ENCODE measurements at places on chromosomes 5 and 9.
A peak's percentile ranks its signal among the peaks of the same experiment; 100 is the strongest.

- no peak for DNase-seq
Measured at GRCh38 chr5:32339198-32339597, 26.5 kb upstream of the MTMR12 start.

DNA sequence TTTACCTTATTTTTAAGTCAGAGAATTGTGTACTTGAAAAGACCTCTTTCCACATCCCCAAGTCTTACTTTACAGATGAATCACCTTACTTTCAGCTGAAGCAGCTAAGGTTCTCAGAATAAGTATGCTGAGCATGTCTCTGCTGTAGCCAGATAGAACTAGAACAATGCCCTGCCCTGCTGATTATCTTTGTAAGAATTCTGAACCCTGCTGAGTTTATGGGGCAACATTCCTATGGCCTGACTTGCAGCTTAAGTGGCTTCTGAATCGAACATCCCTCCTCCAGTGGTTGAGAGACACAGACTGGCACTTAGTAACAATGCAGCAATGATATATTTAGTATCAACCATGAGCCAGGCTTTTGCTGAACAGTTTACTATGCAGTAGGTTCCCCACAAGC is 592.0 kb upstream of the WWC1 start:
- no peak for DNase-seq

DNA sequence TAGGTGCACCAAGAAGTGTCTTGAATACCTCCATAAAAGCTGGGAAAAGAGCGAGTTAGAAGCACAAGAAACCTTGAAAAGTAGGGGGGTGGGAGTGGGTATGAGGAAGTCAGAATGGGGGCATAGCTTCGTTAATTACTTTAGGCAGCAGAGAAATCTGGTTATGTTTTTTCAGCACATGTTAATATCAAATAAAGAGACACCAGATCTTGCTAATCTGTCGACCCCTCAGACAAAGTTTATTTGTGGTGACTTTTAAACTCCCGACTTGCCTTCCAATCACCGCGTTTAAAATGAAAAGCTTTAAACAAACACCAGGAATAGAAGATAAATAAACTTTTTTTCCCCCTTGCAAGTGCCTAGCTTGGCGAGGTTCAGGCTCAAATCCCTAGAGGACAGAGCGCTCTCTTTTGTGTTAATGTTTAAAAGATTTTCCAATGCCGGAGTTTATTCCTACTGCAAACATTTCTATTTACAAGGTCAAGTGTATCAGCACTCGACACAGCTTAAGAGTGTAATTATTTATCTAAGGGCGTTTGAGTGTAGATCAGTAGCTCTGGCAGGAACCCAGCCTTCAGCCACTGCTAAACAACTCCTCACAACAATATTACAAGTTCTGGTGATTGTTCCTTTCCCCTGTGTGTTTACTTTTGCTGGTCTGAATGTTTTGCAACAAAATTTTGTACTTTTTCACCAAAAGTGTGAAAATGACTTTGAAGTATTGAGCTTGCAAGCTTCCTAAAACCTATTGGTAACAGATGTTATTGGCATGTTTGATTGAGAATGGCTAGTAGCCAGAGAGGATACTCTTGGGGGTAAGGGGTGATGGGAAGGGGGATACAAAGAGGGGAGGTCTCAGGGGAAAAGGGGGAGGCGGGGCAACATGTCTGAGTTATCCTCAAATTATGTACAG is 3.8 kb downstream of the GAS1 start:
- peak; percentile 41 for DNase-seq

- DNase-seq: no peak
Measured at GRCh38 chr9:26243726-26244125, 565.5 kb upstream of the TUSC1 start.

DNA sequence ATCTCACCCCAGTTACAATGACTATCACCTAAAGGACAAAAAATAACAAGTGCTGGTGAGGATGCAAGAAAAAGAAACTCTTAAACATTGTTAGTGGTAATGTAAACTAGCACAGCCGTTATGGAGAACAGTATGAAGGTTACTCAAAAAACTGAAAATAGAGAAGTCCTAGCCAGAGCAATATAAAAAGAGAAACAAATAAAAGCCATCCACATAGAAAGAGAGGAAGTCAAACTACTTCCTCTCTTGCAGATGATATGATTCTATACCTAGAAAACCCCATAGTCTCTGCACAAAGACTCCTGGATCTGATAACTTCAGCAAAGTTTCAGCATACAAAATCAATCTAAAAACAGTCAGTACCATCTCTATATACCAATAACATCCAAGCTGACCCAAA is 221.5 kb upstream of the FAM174A start:
- no peak for DNase-seq

DNA sequence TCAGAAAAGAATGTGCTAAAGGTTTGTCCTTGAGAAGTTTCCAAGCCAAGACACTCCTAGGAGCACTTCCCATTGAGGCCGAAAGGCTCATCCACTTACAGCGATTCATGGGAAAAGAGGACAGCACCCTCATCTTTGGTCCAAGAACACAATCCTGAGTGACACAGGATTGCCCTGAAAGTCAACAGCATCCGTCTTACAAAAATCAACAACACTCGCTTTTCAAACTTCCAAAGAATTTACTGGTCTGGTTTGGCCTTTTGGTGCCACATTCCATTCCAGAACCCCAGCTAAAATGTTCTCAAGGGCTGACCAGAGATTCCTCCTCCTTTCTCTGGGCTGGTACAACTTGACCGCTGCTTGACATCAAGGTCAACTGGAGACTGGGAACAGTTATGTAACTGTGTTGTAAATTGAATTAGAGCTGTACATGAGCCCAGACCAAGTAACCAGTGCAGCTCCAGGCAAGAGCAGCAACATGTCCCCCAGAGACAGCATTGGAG is 415.8 kb upstream of the PIK3R1 start:
- DNase-seq: no peak

DNA sequence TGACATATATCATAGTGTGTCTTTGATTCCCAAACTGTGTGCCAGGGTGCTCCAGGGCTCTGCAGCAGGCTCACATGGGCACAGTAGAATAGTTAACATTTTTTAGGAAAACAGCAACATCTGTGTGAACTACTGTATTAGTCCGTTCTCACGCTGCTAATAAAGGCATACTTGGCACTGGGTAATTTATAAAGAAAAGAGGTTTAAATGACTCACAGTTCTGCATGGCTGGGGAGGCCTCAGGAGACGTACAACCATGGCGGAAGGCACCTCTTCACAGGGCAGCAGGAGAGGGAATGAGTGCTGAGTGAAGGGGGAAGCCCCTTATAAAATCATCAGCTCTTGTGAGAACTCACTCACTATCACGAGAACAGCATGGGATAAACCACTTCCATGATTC is 82.7 kb downstream of the EGFLAM start:
- no peak for DNase-seq

DNA sequence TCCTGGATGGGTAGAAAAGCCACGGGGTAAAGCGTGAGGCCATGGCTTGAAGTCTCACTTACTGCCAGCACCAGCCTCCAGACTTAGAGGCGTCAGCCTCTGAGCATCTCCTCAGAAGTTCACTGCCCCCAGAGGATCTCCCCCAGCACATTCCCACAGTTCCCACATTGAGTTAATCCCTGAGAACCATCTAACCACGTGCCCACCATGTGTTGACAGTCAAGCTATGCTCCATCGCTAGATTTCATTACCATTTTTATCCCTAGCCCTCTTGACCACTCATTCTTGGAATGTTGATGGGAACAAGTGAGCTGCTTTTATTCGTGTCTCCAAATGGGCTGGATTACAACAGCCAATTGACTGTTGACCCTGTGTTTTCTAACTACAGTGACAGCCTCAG is 283.3 kb upstream of the IRX1 start:
- DNase-seq: no peak

DNA sequence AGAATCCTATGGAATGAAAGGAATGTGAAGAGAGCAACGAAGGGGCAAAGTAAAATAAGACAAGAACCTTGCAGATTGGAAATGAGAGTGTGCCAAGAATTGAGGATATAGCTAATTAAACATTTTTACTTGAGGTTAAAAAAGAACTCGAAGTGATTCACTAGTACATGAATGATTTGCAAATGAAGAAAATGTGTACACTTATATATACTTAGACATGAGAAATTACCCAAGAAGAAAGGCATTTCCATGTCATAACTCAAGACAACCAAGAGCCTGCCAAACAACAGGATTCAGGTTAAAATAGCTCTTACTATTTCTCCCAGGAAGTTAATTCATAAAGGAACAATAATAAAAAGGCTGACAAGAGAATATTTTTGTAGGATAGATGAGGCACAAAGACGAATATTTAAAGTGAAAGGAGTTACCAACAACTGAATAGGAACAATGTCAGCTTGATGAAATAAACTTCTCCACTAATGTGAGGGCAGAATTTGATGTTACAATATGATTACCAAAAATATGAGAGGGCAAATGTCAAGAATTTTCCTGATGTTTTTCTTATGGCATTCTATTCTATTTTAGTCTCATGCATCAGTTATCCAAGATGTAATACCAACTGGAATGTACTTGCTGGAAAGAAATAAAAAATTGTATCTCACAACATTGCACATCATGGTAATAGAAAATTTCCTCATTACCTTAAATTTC is 18.9 kb upstream of the NPR3 start:
- DNase-seq: no peak

DNA sequence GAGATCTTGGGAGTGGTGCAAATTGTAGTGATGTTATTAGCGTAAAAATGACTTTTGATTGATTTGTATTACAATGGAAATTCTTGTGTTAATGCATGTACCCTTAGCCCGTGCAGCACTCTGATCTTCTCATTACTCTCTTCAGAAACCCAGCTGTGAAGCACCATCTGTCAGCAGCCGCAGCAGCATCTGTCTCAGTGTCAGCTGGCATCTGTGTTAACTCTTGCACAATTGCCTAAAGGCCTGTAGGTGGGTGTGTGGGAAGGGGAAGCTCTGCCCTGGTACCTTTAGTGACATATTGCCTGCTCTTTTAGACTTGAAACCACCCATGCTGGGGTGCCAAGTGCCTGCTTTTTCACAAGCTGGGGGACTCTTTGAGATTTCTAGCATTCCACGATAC is 101.3 kb downstream of the FBXL7 start:
- DNase-seq: no peak

- DNase-seq: no peak
Measured at GRCh38 chr9:110168486-110168885, 39.5 kb downstream of the C9orf152 start.

DNA sequence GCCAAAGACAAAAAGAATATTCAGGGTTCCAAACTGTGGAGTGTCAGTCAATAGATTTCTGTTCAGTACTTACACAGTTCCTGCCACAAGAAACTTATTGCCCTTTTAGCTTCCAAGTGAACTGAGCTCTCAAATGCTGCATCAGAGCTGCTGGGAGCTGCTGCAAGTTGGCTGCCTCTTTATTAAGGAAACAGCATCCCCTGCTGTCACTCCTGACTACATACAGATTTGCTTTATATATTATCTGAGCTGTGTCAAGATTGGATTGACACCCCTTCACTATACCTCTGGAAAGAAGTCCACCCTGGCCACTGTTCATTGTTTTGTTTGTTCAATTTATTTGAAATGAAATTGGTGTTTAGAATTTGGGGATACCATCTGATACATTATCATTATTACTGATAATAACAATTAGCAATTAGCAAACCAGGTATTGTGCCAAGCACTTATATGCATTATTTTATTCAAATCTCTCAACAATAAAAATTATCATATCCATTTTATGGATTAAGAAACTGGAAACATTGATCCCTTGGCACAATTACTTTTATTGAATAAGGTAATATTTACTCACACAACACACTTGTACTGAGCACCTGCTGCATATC is 16.4 kb upstream of the C5orf58 start:
- peak; percentile 48 for DNase-seq

- no peak for DNase-seq
Measured at GRCh38 chr5:96822686-96823459, 15.1 kb upstream of the ERAP1 start.

GRCh38 chr9:122389799-122390481 is 19.1 kb downstream of the PTGS1 start:
- DNase-seq: no peak

GRCh38 chr5:39584927-39585326 is 160.1 kb upstream of the DAB2 start:
- no peak for DNase-seq

- peak; percentile 47 for DNase-seq
Measured at GRCh38 chr5:123752552-123753179, 240.7 kb downstream of the CSNK1G3 start.

GRCh38 chr5:23253621-23254198 is 253.7 kb upstream of the PRDM9 start:
- no peak for DNase-seq

DNA sequence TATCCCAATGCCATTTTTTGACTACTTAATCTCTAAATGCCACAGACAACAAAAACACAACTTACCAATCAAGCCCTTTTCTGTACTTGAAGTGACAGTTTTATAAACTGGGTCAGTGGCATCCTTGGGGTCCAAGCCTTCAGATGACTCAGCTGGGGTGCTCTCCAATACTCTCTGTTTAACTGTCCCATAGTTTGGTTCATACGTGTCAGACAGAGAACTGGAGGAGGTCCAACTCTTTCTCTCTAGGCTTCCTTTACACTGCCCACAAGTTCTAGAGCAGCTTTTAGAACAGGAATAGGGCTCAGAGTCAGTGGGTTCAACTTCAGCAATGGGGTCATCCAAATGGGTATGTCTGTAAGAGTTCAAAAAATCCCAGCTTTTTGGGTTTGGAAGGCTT is 166.9 kb downstream of the CDC42SE2 start:
- DNase-seq: no peak

- no peak for DNase-seq
Measured at GRCh38 chr5:120872297-120872696, 408.2 kb downstream of the PRR16 start.

GRCh38 chr5:55857247-55857640 is 6.1 kb downstream of the IL31RA start:
- no peak for DNase-seq

GRCh38 chr5:129768735-129769134 is 20.8 kb downstream of the MINAR2 start:
- DNase-seq: no peak

DNA sequence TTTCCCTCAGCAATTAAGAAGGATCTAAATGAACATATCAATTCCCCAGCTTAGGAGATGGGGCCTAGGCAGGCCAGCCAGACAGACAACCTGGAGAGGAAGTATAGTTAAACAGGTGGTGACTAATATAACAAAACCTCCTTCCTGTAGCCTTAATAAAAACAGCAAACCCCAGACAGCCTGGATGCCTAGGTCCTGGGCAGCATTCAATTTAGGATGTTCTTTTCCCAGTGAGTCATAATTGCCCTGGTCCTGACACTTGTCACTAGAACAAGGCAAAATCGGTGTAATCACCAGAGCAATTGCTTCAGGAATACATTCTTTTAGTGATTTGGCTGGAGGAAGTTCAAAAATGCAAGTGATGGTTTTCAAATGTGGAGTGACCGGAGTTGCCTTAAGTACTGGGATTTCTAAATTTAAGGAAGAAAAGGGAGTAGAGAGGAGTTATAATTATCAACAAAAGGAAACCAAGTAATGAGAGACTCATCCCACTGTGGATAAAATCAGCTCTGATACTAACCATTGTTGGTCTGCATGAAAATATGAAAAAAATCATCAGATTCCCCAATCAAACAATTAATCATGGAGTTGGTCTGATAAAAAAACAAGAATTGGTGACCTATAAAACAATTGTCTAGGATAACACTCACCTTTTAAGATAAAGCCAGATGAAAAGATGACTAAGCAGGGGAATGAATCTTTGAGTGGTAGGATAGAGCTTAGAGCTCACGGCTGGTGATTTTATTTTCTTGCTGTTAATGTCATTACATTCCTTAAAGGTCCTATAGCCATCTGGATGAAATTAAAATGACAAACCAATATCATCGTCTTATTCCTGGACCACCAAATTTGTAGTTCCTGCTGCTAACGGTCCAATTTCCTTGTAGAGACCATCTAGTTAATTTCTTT is 39.0 kb upstream of the TARS1 start:
- DNase-seq: no peak

Data from left hindlimb (tissue), 1 donor.